ENCODE measurements at places on chromosomes 11 and 22.

- peak; percentile 88 for DNase-seq
These were observed 6.9 kb downstream of the C11orf68 start for GRCh38 chr11:65911682-65912568.

GRCh38 chr11:104064034-104064630, 27.7 kb downstream of the DDI1 start:
- no peak for DNase-seq

GRCh38 chr11:39804271-39804670, 1655.2 kb downstream of the LRRC4C start:
- no peak for DNase-seq

DNA sequence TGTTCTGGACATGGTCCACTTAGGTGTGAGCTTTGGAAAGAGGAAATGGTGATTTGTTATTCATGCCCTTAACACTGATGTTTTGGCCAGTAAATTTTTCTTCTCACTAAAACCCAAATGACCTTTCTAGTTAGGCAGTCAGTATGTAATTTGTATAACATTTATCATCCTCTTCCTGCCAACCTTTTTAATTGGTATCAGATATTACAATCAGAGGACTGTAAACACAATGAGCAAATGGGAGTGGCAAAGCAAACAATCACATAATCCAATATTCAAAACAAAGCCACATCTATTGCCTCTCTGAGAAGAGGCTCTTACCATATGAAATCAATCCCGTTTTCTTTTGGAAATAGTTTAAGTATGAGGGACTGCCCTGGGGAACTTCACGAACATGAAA, 49.1 kb downstream of the BBOX1 start:
- no peak for DNase-seq

DNA sequence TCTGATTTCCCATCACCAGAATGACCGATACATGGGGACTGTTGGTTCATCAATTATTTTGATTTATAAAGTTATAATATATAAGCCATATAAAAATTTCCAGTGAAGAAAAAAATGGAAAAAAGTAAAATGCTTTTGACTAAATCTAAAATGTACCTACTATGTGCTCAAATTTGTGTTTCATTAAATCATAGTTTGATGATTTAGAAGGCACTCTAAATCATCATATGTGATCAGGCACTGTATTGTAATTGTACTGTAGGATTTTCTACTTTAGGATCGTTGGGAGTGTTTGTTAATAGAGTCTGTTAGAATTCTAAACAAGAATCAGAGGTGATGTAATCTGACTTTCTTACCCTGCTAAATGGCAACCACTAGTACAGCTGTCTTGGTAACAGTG, 2.4 kb downstream of the LIN7C start:
- DNase-seq = no peak

GRCh38 chr11:24760681-24761080, 263.8 kb downstream of the LUZP2 start:
- no peak for DNase-seq

DNA sequence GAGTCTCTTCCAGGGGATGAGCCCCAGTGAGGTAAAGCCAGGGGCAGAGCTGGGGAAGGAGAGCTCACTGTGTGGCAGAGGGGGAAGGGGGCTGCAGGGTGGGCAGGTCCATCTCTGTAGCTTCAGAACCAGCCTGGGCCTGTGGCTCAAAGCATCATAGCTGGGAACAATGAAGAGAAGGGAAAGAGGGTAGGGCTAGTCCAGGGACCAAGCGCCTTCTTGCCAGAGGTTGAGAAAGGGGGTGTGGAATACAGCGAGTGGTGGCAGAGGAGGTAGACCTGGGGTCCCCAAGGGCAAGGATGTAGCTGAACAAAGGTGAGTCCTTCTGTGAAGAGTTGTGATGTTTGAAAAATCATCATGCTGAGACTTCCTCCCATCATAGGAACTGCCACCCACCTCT, 1.2 kb upstream of the PLA2G3 start:
- no peak for DNase-seq

DNA sequence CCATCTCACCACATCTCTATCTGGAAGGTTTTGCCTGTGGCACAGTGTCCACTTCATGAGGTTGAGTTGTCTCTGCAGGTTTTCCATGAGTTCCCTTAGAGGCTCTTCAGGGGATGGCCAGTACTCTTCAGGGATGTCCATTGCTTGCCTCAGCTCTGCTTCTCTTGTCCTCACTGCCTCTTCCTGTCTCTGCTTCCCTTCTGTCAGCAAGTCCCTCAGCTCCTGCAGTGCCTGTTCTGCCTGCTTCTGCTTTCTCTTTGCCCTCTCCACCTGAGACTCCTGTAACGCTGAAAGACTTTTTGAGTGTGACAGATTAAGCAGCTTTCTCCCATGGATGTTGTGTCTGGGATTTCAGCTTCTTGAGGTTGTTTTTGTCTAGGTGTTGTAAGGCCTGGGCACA, 38.2 kb upstream of the MRPL17 start:
- no peak for DNase-seq

- DNase-seq = no peak
These were observed 657.7 kb downstream of the OPCML start for GRCh38 chr11:132874638-132875037.

- DNase-seq = no peak
These were observed 22.3 kb downstream of the DDX6 start for GRCh38 chr11:118768690-118769089.

- DNase-seq = no peak
These were observed 31.5 kb upstream of the CCDC188 start for GRCh38 chr22:20182365-20182764.

GRCh38 chr22:49951000-49951677, 9.4 kb upstream of the PIM3 start:
- peak; percentile 54 for DNase-seq

GRCh38 chr11:45162916-45163879, 16.8 kb downstream of the PRDM11 start:
- DNase-seq = no peak

- peak; percentile 25 for DNase-seq
These were observed 79.3 kb upstream of the CRTAM start for GRCh38 chr11:122758974-122759373.

DNA sequence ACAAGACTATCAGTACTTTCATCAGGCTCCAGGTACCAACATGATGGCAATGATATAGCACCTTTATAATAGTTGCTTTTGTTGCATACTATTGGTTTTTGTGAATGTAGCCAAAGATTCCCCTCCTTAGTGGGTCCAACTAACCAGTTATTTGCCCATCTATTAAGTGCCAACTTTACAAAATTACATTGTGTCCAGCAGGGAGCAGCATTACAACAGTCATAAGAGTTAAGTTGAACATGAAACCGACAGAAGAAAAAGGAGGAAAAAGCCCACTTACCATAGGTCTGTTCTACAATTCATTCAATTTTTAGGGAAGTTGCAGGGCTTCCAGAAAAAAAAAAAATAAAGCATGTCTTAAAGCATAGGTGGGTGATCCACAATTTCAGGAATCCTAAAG, 21.6 kb downstream of the IMMP1L start:
- DNase-seq = no peak

DNA sequence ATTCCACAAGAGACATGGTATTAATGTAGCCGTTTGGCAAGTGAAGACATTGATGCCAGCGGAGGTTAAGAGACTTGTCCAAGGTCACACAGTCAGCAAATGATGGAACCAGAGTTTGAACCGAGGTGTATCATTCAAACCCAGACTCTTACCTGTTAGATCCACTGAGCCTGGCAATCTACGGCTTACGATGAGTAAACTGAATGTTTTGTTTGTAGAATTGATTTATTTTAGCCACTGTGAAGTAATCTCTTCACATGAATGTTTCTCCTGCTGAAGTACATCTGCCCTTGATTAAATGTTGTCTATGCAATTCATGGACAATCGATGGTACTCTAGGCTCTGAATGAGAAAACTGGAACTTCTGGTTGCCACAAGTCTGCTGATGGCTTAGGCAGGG, 155.5 kb upstream of the NAV2 start:
- no peak for DNase-seq

DNA sequence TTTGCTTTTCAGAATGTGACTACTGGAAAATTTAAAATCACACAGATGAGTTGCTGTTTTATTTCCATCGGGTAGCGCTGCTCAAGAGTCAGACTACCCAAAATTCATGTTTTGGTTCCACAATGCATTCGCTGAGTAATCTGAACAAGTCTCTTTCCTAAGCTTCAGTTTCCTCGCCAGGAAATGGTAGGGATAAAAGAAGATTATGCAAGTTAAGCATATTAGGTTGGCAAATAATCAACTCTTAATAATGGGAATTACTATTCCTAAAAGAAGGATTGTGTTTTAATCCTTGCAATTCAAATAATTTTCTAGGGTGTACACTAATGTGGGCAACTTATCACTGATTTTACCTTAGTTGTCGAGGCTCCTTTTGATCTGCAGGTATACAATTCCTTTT, 326.5 kb downstream of the LARGE1 start:
- DNase-seq = no peak

DNA sequence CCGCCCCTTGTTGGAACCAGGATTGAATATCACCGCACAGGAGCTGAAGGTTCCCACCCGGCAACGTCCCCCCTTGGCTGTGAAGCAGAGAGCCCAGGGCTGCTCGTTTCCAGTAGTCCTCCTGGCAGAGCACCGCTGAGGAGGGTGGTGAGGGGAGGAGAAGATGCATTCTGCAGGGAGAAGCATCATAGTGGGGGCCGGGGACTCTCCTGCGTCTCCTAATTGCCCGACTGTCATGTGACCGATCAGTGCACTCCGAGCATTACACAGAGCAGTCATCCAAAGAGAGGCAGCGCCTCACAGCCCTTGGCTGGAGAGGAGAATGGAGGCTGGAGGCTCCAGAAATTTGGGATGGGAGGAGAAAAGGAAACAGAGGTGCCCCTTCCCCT, 85.0 kb upstream of the SEPTIN5 start:
- no peak for DNase-seq

GRCh38 chr22:23269441-23270211, 89.3 kb downstream of the BCR start:
- no peak for DNase-seq

DNA sequence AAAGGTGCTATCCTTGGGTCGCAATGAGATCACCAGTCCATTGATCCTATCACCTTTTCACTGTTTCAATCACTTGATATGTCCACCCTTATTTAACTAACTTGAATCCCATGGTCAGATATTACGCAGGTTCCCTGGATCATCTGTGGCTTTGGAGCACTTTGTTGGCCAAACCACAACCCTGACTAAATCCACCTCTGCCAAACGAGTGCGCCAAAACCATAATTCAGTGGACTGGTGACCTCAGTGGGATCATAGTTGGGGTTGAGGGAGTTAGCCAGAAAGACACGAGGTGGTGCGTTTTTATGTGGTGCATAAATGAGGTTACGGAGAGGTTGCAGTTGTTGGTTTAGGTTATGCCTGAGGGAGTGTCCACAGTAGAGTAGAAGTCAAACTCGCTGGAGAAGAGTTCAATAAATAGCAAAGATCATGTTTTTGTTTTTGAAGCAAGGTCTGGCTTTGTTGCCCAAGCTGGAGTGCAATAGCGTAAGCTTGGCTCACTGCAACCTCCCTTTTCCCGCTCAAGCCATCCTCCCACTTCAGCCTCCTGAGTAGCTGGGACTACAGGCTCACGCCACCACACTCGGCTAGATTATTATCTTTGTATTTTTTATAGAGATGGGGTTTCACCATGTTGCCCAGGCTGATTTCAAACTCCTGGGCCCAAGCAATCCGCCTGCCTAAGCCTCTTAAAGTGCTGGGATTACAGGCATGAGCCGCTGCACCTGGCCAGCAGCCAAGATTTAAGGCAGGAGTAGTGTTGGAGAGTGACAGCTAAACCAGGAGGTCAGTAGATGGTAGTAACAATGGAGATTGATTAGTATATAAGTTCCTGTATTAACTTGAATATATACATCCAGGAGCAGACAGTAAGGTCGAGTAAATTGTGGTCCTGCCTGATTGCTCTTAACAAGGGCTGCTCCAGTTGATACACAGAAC, 4.5 kb downstream of the FOXR1 start:
- DNase-seq = no peak

- no peak for DNase-seq
These were observed 3.3 kb downstream of the FGF19 start for GRCh38 chr11:69700278-69701140.

DNA sequence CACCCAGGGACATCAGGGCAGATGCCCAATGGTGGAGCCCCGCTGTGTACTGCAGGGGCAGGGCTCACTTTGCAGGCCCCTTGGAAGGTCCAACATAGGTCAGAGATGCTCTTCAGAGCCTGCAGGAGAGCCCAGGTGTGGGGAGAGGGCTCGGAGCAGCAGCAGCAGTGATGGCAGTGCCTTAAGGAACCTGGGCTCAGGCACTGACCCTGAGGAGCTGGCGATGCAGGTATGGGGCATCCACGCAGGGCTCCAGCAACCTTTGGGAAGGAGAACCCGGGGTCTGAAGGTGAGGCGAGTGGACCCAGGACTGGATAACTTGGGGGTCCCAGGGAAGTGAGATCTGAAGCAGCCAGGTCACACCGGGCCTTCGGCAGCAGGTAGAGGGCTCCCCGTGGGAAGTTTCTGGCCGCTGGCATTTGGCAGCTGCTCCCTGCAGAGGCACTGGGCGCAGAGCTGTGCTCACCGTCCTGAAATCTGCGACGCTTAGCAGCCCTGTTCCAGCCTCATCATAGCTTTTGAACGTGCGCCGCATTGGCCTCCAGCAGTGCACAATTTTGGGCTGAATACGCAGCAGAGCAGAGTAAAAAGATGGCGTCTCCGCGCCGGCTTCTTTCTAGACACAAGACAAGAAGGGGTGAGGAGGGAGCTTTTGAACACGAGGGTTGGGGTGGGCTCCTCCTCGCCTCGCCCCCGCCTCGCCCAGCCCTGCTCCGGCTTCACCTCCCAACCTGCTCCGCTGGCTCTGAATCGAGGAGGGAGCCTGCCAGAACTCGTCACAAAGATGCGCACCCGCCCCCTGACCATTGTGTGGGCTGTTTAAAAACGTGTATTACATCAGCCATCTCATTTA, 118.8 kb downstream of the MPPED1 start:
- peak; percentile 20 for DNase-seq

DNA sequence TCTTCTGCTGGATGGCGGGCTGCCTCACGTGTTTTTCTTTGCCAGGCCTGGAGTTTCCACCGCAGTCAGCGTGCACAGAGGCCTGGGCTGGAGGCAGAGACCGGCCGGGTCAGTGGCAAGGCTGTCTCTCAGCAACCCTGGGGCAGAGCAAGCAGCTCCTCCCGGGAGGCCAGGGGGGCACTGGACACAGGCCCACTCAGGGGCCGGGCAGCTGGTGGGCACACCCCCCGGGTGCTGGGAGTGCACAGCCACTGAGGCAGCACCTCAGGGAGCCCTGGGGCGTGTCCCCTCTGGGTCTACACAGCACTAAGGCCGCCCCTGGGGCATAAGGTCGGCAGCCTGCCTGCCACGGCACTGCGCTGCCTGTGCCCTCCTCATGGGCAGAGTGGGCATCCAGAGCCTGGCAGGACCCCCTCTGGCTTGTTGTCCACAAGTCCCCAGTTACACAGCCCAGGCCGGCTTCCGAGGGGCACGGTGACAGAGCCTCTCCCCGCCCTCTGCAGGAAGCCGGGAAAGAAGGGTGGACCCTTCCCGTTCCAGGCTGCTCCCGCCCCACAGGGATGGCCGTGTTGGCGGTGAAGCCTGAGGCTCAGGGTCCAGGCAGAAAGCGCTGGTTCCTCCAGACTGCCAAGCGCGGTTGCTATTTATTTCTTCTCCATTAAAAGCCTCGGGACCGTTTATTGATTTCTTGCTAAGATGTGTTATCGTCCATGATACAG, 18.5 kb upstream of the TH start:
- DNase-seq = no peak

- peak; percentile 86 for DNase-seq
These were observed 7.9 kb upstream of the FADS3 start for GRCh38 chr11:61899146-61899841.

Measured in RWPE1 (cell line).